ENCODE measurements at places on chromosomes 13 and 19. TPM values are rescaled to one million over a fixed set of nuclear protein-coding genes. Genes with fewer than 3 reads are reported as not detected.

CYP2S1 gene
- total RNA-seq: 2.0 TPM

C19orf85 gene
- not detected for total RNA-seq

PCDH8 gene
- total RNA-seq: not detected

DPF1 gene
- 2.1 TPM for total RNA-seq

COX6B2 gene
- total RNA-seq: 0.39 TPM

ELAVL1 gene
- total RNA-seq: 146 TPM

PRRG2 gene
- total RNA-seq: 2.3 TPM

SMIM24 gene
- not detected for total RNA-seq

- no peak for DNase-seq
These were observed 1.0 kb downstream of the MBNL2 start for GRCh38 chr13:97223037-97223710.

DNA sequence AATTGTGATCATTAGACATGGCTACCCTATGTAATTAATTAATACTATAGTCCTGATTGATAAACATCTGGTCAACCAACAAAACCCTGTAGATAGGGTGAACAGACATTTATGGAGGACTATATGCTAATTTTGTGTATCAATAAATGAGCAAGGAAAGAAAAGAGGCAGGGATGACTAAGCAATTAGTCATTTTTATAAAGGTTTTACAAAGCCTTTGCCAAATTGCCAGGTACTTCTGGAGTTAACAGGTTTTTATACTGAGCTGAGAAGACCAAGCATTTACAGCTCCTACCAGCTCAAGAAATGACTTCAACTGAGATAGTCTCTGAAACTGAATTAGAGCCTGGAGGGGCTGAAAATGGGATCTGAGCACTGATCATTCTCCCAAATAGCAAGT lies 186.8 kb upstream of the PRR20A start:
- no peak for DNase-seq

GRCh38 chr13:34577051-34577450 lies 365.0 kb upstream of the NBEA start:
- DNase-seq: no peak

GRCh38 chr13:97976610-97977521 lies 23.4 kb downstream of the IPO5 start:
- DNase-seq: no peak

- no peak for DNase-seq
These were observed 5.6 kb downstream of the LILRB4 start for GRCh38 chr19:54668353-54668752.
